Stimulated activated naive B cell treated with anti-CD40 and anti-IgM and Interleukin-4, amounts not matched to agents 10 μg/mL and 1 μg/mL and 100 μg/mL, for 72 hours (primary cell): ENCODE measurements at places on chromosomes 1 and 21.
A peak's percentile ranks its signal among the peaks of the same experiment; 100 is the strongest.

DNA sequence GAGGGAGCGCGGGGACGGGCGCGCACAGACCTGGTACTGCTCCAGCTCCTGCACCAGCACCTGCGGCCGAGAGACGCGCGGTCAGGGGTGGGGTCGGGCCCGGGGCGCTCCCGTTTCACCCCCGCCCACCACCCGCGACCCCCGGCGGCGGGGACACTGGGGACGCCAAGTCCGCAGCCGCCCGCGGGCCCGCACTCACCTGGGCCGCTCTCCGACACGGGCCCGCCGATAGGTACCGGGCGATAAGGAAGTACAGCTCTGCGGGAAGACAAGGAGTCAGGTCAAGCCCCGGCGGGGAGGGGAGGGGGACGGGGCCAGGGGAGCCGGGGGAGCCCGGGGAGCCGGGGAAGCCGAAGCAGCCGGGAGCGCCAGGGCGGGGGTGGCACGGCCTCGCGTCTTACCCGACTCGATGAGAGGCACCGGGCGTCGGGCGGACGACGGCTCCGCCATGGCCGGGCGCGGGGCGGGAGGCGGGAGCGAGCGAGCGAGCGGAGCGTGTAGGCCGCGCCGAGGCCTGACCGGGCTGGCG is 326 bp downstream of the BRWD1 start:
- H3K36me3 ChIP-seq: peaks cover 28% of the 10 kb centered on the region
- DNase-seq: no peak
- peak overlapping the region; percentile 100 for H3K27ac ChIP-seq
- H3K4me1 ChIP-seq: peaks cover 27% of the 10 kb centered on the region
- H3K4me3 ChIP-seq: peak overlapping the region; percentile 91

DNA sequence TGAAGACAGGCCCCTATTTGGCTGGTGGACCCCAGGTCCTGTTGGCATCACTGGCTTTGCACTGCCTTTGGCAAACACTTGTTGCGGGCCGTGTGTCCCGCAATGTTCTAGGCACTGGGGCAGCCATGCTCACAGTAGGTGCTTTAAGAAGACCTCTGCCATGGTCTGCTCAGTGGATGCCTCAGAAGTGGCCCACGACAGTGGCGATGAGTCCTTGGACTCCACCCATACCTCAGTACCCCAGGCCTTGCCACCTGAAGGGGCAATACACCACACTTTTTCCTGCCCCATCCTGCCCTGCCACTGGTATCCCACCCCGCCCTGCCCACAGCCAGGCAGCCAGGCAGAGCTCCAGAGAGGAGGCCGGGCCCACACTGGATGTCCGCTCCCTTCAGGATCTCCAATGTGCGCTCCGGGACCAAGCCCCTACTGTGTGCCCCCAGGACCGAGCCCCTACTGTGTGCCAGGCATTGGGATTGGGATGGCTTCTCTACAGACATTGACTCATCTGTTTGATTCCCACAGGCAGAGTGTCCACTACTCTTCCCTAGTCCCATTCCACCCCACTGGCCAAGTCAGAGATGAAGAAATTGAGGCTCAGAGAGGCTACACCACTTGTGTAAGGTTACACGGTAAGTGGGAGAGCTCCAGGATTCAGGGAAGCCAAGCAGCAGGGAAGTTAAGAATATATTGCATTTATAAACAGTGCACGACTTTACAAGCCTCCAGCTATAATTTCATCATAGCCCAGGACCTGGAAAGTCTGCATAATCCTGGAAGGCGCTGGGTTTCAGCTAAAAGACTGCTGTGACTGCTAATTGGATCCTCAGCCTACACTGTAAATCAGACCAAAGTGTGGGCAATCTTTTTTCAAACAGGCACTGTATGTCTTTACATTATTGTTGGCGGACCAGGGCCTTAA is 101.6 kb downstream of the DMRTB1 start:
- H3K36me3 ChIP-seq: no peaks in the 10 kb centered on the region
- peaks cover 13% of the 10 kb centered on the region for H3K27me3 ChIP-seq

- H3K27ac ChIP-seq: peak overlapping the region; percentile 92
- H3K4me3 ChIP-seq: peak overlapping the region; percentile 89
- no peaks in the 10 kb centered on the region for H3K27me3 ChIP-seq
- H3K4me1 ChIP-seq: peaks cover 56% of the 10 kb centered on the region
Observed at GRCh38 chr1:54407154-54407403, 885 bp upstream of the SSBP3 start.

GRCh38 chr1:101769520-101769919 is 227.2 kb downstream of the OLFM3 start:
- H3K27ac ChIP-seq: no peak overlapping the region
- no peak overlapping the region for H3K4me3 ChIP-seq
- H3K27me3 ChIP-seq: peaks cover 7% of the 10 kb centered on the region
- no peaks in the 10 kb centered on the region for H3K36me3 ChIP-seq
- no peaks in the 10 kb centered on the region for H3K4me1 ChIP-seq
- no peak for DNase-seq
